ENCODE measurements at places on chromosomes 1 and 21.

DNA sequence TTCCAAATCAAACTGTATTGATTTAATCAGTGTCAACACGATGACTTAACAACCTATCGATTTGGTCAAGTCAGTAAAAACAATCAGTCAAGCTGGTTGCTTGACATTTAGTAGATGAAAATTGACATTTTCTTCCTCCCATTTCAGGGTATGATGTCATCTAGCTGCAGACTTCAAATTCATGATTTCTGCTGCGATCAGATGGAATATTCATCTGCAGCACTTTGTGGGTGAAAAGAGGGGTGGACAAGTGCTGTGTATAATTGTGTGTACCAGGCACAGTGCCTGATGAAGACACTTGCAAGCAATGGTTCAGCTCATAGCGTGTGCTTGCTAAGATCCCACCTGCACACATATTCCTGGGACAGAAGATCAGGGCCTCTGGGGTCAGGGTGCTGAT is 479.8 kb downstream of the DISC1 start:
- no peak for DNase-seq

DNA sequence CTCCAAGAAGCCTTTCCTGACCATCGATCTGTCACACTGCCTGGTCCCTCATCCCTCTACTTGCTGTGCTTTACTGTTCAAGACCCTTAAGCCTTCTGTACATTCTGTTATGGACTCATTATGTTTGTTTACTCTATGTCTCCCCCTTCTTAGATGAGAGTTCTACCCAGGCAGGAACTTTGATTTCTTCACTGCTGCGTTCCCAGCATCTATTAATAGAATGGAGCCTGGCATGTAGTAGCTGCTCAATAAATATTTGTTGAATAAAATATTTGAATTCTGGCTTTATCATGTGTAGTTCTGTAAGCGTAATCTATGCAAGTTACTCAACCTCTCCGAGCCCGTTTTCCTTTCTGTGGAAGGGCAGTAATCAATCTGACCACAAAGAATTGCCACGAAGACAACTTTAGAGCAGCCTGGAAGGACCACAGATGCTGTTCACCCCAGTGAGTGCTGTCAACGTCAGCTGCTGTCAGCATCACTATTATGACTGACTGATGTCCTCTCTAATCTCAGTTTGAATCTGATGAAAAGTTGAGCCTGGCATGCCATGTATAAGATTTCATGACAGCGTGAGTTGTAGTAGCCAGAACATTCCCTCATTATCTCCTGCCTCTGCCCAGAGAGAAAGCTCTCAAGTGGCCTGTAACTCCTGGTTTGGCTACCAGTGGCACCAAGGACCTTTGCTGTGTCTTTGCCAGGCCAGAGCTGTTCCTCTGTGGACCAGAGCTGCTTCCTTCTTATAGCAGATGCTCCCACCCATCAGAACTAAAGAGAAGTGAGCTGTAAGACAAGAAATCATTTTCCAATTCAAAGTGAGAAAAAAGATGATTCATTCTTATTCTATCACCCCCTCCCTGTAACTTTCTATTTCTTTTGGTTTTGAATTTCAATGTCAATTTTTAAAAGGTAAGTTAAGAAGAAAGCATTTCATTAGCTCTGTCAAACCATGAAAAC is 94.5 kb downstream of the PRDM2 start:
- DNase-seq: no peak

GRCh38 chr1:208019257-208019656 is 108.3 kb upstream of the CD34 start:
- DNase-seq: no peak

GRCh38 chr1:71914626-71915025 is 367.7 kb downstream of the NEGR1 start:
- no peak for DNase-seq

- DNase-seq: no peak
Measured at GRCh38 chr1:20322825-20323612, 32.3 kb downstream of the VWA5B1 start.

GRCh38 chr1:20198918-20199317 is 12.6 kb upstream of the PLA2G2C start:
- DNase-seq: peak; percentile 76

- no peak for DNase-seq
Measured at GRCh38 chr1:6777813-6778212, 7.4 kb upstream of the CAMTA1 start.

- peak; percentile 63 for DNase-seq
Measured at GRCh38 chr1:176949033-176949662, 215.4 kb downstream of the ASTN1 start.

DNA sequence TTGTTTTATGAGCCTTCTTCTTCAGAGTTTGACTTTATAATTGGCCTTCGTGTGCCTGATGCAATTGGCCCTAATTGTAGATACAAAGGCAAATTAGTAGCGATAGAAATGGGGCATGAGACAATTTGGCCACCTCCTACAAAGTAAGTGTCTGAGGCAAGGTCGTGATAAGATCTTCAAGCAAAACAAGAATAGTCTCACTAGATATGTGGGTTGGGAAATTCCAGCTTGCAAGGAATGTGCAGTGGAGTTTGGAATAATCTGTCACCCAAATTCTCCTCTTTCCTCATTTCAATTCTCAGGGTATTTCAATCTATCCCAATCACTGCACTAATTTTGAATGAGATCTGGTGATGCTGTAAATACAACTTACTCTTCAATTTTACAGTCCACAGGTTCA is 11.4 kb upstream of the TSNAX start:
- DNase-seq: no peak

- DNase-seq: no peak
Measured at GRCh38 chr1:109974191-109974590, 10.4 kb upstream of the AHCYL1 start.

- DNase-seq: no peak
Measured at GRCh38 chr1:7501084-7501491, 270.0 kb upstream of the VAMP3 start.

GRCh38 chr1:232982238-232982944 is 32.0 kb downstream of the NTPCR start:
- no peak for DNase-seq

DNA sequence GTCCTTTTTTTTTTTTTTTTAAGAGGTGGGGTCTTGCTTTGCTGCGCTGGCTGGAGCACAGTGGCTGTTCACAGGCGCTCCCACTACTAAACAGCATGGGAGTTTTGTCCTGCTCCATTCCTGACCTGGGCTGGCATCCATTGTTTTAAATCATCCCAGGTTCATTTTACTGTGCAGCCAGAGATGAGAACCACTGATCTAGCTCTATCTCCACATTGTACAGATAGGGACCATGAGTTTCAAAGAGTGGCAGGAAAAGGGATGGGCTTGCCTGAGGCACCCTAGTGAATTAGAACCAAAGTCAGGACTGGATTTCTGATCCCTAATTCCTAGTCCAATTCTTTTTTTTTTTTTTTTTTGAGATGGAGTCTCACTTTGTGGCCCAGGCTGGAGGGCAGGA is 7.2 kb upstream of the TMEM222 start:
- no peak for DNase-seq

GRCh38 chr1:41980827-41981653 is 62.3 kb upstream of the HIVEP3 start:
- DNase-seq: peak; percentile 18

DNA sequence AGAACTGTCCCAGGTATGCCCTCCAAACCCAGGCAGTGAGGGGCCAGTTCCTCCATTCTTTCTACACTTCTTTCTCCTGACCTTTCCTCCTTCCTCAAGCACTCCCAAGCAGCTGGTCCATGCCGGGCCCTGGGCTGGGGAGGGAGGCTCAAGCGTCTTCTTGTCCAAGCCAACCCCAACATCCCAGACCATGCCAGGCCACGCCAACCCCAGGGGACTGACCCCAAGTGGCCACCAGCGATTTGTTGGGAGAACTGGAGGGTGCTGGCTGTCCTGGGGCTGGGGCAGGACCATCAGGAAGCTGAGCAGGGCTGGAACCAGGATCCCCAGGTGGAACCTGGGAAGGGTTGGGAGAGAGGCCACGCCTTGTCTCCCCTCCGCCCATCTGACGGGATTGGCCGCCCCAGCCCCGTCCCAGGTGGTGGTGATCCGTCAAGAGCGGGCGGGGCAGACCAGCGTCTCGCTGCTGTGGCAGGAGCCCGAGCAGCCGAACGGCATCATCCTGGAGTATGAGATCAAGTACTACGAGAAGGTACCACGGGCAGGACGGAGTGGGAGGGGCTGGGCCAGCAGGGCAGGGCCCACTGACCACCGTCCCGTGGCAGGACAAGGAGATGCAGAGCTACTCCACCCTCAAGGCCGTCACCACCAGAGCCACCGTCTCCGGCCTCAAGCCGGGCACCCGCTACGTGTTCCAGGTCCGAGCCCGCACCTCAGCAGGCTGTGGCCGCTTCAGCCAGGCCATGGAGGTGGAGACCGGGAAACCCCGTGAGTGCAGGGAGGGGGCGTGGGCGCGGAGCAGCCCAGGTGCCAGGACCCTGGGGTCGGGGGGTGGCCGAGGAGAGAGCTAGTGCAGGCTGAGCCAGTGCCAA is 29.9 kb downstream of the EPHA8 start:
- no peak for DNase-seq

All from hematopoietic multipotent progenitor cell treated with erythropoietin and hydrocortisone succinate and interleukin-3 and kit ligand, for 4 days (in vitro differentiated cells).